ENCODE measurements at places on chromosomes 1 and 21. TPM values are rescaled to one million over a fixed set of nuclear protein-coding genes. Genes with fewer than 3 reads are reported as not detected.

GRCh38 chr1:228216371-228217320 lies 8.8 kb downstream of the OBSCN start:
- DNase-seq, result no peak

DNA sequence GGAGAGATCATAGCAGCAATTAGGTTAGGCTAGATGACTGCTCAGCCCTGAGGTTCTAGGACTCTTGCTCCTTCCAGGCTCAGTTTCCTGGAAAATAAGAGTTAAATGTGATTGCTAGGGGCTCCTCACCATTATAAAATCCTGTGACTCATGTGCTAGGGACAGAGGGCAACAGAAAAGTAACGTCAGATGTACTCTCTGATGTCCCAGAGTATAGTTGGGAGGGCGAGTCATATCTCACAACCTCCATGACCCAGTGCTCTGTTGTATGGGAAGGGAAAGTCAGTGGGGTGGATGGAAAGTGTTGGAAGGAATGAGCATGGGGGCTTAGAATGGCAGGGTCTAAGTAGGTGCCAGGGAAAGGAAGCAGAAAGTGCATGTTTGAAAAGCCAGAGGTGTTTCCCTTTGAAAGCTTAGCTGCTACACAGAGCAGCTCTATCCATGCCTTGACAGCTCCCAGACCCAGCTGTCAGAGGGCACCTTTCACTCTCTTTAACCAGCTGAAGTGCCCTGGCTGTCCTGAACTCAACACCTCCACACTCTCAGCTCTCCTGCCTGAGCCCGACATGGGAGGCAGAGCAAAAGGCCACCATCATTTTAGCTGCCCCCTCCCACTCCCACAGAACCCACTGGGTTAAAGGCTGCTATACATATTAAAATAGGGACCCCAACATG lies 11.6 kb downstream of the GJA5 start:
- DNase-seq, result no peak

- no peak for DNase-seq
These were observed 25.1 kb downstream of the POFUT2 start for GRCh38 chr21:45262616-45263015.

DNA sequence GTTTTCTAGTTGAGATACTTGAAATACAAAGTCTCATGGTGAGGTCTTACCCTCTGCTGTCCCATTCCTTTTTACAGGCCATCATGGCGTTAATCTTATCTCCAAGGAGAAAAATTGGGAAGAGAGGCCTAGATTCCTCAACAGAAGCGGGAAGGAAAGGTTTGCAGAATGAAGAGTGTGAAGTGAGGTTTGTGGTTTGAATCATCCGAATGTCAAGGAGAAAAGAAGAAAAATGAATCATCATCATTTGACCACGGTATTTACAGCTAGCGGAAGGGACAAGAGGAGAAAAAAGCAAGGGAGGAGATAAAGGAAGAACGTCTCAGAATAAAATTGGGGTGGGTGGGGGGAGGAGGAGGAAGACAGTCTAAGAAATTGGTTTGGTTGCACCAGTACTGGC lies 935 bp upstream of the COG2 start:
- no peak for DNase-seq

PM20D1 gene
- total RNA-seq, result not detected

Data from glutamatergic neuron (in vitro differentiated cells).